Activated T-helper 1 cell treated with anti-CD3 and anti-CD28 coated beads, Interleukin-2, amount 50 U/mL, for 16 hours (primary cell): ENCODE measurements at places on chromosomes 6 and 20.

GRCh38 chr6:157233686-157234085, 89.6 kb downstream of the TMEM242 start:
- DNase-seq = no peak

- DNase-seq = no peak
Observed at GRCh38 chr20:17663040-17663399, 19.0 kb downstream of the RRBP1 start.

DNA sequence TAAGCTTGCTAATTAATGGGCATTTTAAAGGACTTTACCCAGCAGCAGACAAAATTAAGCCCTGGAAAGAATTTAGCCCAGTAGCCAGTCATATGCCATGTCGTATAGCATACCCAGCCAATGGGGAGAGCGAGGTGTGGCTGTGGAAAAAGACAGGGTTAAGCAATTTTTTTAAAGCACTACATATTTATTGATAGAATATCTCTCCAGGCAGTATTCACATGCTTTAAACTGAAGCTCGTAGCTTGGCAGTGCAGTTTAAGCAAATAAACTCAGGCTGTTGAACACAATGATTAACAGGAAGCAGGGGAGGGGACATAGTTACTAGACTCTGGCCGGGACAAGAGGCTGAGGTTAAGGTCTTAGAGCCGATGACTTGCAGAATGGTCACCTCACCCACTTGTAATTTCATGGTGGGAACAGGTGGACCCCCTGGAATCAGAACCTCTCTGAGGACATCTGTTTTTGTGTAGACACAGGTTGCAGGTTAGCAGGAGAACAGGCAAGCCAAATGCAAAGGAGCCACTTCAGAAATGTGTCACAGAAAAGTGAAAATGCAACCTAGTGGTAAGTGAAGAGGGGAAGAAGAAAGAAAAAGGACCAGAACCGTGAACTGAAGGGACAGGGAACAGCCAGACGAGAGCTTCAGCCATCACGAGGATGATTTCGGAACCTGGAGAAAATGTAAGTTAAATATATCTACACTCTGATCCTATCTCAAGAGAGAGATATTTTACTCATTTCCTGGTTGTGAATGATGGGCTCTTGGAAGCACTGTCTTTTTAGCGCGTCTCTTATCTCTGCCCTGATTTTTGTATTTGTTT, 7.2 kb downstream of the GCNT2 start:
- no peak for DNase-seq

GRCh38 chr6:82951935-82952334, 113.7 kb downstream of the UBE3D start:
- DNase-seq = no peak
